Brain (organoid and tissue), 16 donors: ENCODE measurements at places on chromosomes 7 and 10.

- DNase-seq: no peak
Observed at GRCh38 chr7:141012696-141013344, 1.9 kb downstream of the MRPS33 start.

DNA sequence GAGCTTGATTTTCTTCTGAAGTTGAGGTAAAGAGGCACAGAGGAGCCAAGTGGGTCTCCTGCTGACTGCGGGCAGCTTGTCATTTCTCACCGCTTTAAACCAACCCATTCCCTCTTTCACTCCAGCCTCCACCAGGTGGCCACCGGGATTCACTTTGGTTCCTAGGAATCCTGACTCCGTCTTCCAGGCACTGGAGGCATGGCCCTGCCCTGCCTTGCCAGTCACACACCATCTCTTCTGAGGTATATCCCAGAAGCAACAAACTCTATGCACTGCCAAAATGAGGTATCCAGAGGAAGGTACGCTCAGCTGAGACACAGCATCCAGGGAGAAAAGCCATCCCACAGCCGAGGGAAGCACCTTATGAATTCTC, 280.8 kb downstream of the TNS3 start:
- DNase-seq: no peak

- DNase-seq: peak; percentile 70
Observed at GRCh38 chr7:50962962-50963374, 180.3 kb upstream of the GRB10 start.

GRCh38 chr7:28573651-28574301, 161.5 kb downstream of the CREB5 start:
- DNase-seq: peak; percentile 29

GRCh38 chr10:47326306-47326926, 4.2 kb downstream of the GDF2 start:
- DNase-seq: no peak

GRCh38 chr7:121339082-121339481, 10.3 kb downstream of the WNT16 start:
- DNase-seq: no peak

- no peak for DNase-seq
Observed at GRCh38 chr7:102993718-102994029, 80.9 kb downstream of the LRRC17 start.

DNA sequence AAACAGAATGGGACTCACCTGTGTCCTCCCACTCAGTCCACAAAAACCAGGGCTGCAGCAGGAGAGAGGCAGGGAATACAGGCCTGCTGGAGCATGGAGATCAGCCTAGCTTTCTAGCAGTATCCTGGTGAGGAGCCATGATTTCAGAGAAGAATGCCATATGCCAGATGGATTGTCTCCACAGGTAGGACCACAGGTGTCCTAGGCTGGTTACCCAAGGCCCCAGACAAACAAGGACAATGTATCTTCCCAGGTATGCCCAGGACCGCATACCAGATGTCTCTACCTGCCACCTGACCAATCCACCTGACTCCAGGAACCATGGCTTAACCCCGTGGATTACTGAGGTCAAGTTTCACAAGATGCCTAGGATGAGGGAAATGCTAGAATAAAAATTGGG, 295.4 kb upstream of the NPSR1 start:
- no peak for DNase-seq

DNA sequence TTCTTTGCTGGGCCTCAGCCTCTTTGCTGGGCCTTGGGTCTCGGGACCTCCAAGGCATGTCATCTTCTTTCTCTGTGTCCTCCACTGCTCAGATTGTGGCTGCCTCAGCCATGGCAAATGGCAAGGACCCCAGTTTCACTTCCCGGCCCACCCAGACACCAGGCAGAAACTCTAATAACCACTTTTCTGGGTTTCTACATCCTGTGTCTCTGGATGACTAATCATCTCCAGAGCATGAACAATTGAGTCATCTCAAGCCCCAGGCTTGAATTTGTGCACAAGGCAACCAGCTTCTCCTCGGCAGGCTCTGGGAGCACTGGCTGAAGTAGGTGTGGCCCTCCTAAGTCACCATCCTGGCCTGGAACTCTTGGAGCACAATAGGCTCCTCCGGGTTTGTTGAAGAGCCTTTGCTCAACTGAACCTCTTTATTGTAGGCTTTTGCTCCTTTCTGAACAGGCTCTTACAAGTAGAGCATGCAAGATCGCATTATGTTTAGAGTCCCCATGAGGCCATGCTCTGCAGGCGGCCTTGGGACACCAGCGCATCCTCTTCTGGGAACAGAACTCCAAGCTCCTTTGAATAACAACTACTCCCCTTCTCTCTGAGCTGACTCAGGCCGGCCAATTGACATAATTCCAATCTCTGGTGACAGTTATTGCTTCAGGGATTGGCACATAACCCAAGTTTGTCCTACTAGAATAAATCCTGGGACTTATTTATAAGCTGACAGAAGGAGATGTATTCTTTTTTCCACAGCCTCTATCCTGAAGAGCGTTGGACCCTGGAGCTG, 218.1 kb downstream of the WDR11 start:
- DNase-seq: no peak

DNA sequence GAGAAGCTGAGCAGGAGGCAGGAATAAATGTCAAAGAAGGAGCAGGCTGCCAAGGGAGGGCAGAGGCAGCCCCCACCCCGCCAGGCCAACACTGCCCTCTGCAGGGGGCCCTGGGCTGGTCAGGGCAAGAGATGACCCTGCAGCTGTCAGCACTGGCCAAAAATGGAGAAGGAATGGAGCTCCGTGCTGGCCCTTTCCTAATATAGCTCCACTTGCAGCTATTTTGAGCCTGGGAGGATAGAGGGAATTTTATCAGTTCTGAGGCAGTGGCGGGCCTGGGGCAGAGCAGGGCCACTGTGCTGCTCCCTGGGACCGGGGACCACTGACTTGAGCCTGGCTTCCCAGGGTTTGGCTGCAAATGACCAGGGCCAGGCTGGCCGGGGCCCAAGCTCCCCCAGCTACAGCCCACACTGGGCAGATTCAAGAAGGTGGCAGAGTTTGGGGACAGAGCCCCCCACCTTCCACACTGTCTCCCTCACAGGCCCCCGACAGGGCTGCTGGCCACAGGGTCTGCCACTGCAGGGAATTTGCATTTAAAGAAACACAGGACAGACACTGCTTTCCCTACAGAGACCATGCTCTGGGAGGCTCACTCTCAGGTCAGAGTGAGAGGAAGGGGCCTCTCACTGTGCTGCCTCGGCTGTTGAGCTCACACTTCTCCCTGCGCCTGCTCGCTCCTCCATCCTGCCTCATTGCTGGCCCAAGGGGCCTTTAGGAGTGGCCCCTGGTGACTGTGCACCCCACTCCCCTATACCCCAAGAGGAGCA, 16.2 kb downstream of the LDB3 start:
- no peak for DNase-seq

DNA sequence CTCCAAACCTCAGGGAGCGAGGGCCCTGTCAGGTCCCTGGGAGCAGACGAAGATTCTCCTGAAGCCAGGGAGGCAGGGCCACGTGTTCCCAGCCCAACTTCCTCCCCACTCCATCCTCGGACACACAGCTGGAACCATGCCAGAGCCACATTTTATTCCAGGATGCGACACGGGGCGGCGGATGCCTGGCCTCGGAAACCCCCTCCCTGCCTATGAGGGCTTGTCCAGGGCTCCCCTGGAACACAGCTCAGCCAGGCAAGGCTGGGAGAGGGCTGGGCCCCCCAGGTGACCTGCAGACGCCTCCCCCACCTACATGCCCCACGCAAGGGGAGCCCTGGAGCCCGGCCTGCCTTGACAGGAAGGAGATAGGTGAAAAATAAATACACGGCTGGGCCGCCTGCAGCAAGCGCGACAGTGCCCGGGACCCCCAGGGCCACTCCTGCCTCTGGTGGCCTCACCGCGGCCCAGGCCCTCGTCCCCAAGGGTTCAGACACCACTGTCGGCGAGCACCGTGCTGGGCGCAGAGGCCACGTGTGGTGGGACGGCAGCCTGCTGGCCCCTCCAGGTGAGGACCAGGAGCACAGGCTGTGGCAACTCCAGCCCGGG, 21.5 kb downstream of the GET4 start:
- DNase-seq: no peak

DNA sequence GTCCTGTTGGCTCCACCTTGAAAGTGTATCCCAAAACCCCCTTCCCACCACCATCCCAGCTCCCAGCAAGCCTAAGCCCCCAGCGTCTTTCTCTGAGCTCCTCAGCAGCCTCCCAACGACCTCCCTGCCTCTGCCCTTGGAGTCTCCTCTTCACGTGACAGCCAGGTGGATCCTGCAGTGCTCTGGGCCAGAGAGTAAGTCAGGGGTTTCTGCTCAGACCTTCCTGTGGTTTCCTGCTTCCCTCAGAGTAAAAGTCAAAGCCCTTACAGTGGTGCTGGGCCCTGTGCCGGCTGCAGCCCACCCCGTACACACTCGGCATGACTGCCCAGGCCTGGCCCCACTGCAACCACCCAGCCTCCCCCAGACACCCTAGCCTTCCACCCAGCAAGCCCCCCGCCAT, 51.9 kb downstream of the OAT start:
- DNase-seq: no peak

- DNase-seq: peak; percentile 40
Observed at GRCh38 chr10:86232644-86233043, 134.0 kb downstream of the GRID1 start.

DNA sequence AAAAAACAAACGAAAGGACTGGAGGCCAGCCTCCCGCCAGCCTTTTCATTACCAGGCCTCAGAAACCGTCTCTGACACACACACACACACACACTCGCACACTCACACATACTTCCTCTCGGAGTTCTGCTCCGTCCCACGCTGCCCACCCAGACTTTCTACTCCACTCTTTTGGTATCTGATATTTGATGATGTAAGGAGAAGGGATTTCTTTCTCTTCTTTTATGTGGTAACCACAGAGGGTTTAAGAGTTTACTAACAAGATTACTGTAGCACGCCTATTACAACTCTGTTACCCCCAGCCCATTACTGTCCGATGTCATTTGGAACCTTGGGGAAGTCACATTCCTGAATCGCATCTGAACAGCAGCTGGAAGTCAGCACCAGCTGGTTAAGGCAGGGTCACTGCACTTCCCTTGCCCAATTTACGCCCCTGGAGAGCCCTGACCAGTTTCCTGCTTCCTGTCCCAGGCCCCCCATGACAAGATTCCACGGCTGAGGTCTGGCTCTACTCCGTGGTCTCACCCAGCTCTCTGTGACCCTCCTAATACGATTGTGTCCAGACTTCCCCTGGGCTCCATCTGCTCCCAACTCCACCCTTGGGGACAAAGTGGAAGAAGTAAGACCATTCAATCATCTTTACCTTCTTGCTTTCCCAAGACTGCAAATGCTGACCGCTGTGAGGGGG, 1.1 kb downstream of the DENND2A start:
- no peak for DNase-seq

DNA sequence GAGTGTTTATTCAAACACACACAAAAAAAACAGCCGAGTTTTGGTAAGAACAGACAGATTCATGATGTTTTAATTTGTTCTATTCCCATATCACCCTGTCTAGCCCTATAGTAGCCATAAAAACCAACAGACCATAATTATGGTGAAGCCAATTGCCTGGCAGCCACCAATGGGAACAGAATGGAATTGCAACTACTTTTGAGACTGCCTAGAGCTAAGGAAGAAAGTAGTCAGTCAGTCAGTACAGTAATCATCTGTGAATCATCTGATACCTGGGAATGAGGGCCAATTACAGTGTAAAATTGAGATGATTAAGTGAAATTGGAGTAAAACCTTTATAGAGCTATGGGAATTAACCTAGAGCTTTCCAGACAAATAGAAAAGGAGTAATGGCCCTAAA, 952.7 kb upstream of the KCND2 start:
- DNase-seq: no peak

DNA sequence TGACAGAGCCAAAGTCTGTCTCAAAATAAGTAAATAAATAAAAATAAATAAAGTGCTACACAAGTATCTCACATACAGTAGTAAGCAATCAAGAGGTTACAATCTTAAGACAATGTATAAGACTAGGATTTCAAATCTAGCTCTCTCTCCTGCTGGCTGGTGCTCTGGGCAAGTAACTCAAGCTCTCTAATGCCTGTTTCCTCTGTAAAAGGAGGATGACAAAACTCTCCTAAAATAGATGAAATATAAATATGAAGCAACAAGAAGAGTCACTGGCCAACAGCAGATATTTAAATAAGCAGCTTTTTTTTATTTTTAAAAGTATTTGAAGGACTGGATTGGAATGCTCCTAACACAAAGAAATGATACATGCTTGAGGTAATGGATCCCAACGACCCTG, 7.2 kb downstream of the SFMBT2 start:
- no peak for DNase-seq

GRCh38 chr7:100384628-100385294, 11.5 kb downstream of the PILRA start:
- no peak for DNase-seq

DNA sequence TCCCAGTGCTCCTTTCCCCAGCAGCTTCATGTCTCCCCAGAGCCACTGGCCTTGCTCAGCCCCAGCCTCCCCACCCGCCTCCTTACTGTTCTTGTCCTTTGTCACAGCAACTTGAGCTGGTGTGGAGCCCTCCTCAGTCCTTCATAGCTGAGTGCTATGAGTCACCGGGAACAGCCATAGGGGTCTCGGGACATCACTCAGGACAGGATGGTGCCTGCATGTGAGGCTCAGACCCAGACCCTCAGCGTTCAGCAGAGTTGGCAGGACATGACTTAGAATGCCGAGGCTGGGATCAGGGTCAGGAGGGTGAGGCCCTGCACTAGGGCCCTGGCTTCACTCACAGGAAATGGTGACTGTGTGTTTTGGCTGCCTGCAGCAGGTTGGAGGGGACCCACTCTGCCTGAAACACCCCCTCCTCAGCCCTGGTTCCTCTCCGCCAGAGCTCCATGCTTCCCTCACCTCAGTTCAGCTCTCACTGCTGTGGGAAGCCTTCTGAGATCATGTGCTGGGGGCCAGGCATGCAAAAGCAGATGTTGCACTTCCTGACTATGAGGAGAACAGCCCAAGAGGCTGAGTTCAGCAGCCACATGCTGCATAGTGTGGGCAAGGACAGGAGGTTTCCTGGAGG, 40.7 kb upstream of the GJD4 start:
- DNase-seq: no peak

DNA sequence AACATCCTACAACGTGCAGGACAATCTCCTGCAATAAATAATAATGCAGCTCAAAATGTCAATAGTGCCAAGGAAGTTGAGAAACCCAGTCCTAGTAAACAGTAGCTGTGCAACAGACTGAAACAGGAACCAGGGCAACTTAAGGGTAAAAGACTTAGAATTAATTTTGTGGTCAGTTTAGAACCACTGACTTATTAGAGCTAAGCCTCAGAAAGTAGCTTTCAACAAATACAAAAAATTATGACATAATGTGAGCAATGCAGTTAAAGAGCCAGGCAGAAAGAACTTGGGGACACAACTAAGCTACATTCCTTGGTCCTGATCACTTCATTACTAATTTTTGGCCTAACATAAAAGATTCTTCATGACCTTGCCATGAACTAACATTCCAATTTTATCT, 195.4 kb downstream of the MACC1 start:
- DNase-seq: no peak

DNA sequence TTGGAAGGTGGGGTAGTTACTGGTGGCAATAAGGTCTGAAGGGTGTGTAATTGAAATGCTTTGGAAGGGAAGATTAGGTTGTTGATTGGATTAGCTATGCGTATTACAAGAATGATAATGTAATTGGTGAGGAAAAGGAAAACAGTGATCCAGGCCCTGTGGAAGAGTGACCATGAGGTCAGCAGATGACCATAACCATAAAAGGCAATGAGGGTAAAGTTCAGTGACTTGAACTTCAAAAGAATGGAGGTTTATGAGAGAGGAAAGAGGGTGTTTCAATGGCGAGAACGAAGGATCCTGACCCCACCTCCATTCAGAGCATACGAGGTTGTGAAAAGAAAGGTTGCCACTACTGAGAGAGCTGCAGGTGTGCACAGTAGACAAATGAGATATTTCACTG, 439.7 kb downstream of the CCSER2 start:
- no peak for DNase-seq
